Stimulated activated CD4-positive, alpha-beta T cell treated with anti-CD3 and anti-CD28 coated beads, TNF-alpha, amount 100 ng/mL, for 1 hour (primary cell): ENCODE measurements at places on chromosomes 13 and 19.

- DNase-seq = no peak
Measured at GRCh38 chr13:43368003-43368402, 344.6 kb downstream of the DNAJC15 start.

GRCh38 chr13:102715447-102715846 lies 20.6 kb upstream of the METTL21C start:
- no peak for DNase-seq

DNA sequence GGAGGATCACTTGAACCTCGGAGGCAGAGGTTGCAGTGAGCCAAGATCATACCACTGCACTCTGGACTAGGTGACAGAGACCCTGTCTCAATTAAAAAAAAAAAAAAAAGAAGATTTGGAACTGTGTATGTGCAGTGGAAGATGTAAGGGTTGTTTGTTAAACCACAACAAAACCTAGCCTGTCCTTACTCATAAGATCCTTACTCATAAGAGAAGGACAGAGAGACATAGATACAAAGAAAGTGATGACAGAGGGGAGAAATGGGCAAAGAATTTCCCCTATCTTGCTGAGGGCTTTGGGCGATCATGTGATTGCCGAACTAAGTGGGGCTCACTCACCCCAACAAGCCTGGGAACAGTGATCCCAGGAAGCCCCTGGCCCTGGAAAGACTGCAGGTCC lies 7.9 kb downstream of the ITPKC start:
- DNase-seq = no peak

DNA sequence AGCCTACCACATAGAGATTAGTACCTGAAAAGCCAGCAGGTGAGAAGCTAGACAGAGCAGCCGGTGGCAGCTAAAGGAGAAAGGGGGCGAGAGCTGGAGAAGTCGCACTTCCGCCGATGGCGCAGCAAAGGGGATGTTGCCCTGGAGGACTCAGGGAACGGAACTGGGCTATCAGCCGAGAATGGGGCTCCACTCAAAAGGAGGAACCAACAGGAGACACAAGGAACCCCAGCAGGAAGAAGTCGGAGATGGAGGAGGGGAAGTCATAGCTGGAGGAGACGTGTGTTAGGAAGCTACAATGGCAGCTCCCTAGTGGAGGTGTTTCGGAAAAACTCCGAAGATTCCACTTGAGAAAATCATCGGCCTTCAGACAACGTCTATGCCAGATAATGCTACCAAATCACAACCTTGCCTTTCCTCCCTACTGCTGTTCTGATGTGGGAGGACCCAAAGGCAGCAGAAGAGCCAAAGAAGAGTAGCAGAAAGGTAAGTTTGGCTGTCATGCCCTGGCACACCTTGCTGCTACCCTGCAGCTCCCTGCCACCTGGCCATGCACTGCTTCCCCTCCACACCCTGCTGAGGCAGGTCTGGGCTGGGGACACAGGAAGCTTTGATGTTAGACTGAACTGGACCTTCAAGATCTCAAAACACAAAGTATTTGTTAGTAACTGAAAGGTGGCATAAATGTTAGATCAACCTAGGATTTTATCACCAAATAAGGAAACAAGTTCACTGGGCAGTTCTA lies 127.9 kb downstream of the DLEU7 start:
- DNase-seq = no peak

- no peak for DNase-seq
Measured at GRCh38 chr13:25977216-25977615, 74.6 kb downstream of the SHISA2 start.

GRCh38 chr19:8174706-8175105 lies 25.3 kb upstream of the FBN3 start:
- no peak for DNase-seq

DNA sequence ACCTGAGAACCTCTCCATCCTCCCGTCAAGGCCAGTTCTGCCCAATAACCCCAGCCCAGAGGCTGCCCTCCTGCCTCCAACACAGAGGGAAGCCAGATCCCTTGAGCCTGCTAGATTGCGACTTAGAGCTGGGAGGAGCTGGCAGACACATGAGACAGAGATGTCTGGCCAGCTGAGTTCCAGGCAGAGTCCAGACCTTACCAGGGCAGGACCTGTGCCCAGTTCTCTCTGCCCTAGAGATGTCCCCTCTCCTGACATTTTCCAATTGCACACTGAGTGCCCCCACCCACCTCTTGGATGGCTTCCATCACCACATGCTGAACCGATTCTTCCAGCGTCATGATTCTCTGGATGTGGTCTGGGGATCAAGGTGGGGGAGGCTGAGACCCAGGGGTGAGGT lies 3.0 kb downstream of the HOOK2 start:
- no peak for DNase-seq

- DNase-seq = no peak
Measured at GRCh38 chr13:26883613-26884257, 123.1 kb upstream of the GPR12 start.
